ENCODE measurements at places on chromosomes 7 and 10. TPM values are rescaled to one million over a fixed set of nuclear protein-coding genes. Genes with fewer than 3 reads are reported as not detected.

Gene KLF14
- not detected for total RNA-seq

Gene GNAI1
- total RNA-seq, result 164 TPM

Gene CRTAC1
- total RNA-seq, result 5.0 TPM

Gene FAM25G
- total RNA-seq, result not detected

Gene SEM1
- total RNA-seq, result 50.4 TPM

Gene OPN1SW
- total RNA-seq, result not detected

Gene PPP1R17
- 5.0 TPM for total RNA-seq

Gene LHFPL3
- 22.5 TPM for total RNA-seq

Gene CACNB2
- 35.1 TPM for total RNA-seq

Gene FKBP14
- 5.9 TPM for total RNA-seq

Gene PNLIPRP1
- not detected for total RNA-seq

Gene RNF148
- 1.3 TPM for total RNA-seq

Gene CXCL12
- total RNA-seq, result 10.6 TPM

Gene HKDC1
- 3.1 TPM for total RNA-seq

Gene LRMDA
- total RNA-seq, result 0.94 TPM
